Keratinocyte (primary cell): ENCODE measurements at places on chromosomes 16 and 17. TPM values are rescaled to one million over a fixed set of nuclear protein-coding genes. Genes with fewer than 3 reads are reported as not detected.

The TVP23A gene
- polyA plus RNA-seq = not detected in 3 replicates

The MT1A gene
- polyA plus RNA-seq = not detected in 3 replicates

DNA sequence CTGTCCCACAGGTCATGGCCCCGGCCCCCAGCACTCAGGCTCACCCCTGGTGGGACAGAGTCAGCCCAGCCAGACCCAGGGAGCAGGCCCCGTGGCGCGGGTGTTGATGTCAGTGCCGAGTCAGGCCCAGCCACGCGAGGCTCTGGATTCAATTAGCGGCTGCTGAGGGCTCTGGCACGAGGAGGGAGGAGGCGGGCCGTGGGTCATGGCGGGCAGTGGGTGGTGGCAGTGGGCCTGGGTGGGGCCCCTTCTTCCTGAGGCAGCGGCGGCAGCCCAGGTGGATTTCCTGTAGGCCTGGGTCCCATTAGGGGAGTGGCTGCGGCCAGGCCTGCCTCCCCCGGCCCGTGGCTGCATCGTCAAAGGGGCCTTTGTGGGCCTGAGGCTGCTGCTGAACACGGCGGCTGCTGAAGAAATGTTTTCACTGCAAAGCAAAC is 12.9 kb downstream of the VASN start:
- DNase-seq = no peak

DNA sequence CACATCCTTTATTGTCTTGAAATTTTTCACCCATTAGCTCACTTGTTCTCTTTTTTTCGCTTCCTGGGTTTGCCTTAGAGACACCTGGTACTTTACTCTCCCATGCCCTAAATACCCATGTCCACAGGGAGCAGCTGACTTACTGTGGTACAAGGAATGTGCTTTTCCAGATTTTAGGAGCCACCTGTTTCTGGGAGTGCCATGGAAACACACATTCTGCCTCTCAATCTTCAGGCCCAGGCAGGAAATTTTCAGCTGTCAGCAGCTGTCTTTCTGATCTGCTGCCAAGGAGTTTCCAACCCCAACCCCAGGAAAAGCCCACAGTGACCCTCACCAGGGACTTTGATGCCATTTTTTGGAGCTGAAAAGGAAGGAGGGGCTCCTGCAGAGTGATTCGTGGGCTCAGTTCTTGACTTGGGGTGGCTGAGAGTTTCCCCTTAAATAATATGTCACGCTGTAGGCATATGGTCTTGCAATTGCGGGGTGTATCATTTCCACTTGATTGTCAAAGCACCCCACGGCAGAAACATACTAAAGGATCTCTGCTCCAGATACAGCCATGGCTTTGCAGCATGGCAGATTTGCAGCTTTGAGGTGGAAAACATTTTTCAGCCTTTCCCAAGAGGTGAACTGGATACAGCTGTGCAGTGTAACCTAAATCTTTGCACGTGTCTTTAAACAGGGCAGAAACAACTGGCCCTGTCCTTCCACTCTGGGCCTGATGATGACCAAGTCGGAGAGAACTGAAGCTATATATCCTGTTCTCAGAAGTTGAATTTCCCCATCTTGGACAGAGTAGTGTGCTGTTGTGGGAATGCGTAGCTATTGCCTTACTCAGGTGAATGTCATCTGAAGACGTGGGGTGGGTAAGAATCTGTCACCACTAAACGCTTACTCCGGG is 19.2 kb downstream of the RBFOX1 start:
- no peak for DNase-seq

DNA sequence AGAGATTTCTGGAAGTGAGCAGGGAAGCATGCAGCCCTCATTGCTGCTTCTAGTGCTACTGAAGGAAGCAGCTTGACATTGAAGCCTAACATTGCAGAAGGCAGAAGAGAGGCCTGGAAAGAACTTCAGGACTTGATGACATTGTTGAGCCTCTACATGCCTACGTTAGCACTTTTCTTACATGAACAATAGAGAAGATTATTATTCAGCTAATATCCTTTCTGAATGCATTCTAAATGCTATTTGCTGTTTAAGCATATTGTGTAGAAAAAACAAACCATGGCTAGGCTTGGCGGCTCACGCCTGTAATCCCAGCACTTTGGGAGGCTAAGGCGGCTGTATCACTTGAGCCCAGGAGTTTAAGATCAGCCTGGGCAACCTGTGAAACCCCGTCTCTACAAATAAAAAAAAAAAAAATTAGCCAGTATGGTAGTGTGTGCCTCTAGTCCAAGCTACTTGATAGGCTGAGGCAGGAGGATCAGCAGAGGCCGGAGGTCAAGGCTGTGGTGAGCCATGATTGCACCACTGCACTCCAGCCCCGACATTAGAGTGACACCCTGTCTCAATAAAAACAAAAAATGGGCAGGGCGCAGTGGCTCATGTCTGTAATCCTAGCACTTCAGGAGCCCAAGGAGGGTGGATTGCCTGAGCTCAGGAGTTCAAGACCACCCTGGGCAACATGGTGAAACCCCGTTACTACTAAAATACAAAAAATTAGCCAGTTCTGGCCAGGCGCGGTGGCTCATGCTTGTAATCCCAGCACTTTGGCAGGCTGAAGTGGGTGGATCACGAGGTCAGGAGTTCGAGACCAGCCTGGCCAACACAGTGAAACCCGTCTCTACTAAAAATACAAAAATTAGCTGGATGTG is 2.2 kb upstream of the AURKB start:
- DNase-seq = no peak

- DNase-seq = no peak
Measured at GRCh38 chr16:72284042-72284789, 112.3 kb upstream of the PMFBP1 start.

- no peak for DNase-seq
Measured at GRCh38 chr17:17525956-17526355, 29.8 kb upstream of the RASD1 start.

DNA sequence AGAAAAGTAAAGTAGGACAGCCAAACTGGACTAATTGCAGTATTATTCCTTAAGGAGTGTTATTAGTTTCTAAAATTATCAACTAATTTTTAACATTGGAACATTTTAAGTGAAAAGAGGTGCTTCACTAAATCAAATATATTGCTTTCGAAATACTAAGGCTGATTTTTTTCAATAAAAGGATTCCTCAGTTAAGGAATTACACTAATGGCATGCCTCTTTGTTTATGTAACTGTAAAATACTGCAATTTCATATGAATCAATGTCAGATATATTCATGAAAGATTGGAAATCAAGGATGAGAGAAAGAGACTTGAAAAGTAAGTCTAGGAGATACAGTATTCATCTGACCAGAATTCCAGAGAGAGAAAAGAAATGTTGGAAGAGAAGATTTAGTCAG is 129.8 kb downstream of the TANC2 start:
- DNase-seq = no peak

- DNase-seq = no peak
Measured at GRCh38 chr17:81002409-81003361, 11.0 kb downstream of the CHMP6 start.

- DNase-seq = no peak
Measured at GRCh38 chr16:80687606-80688005, 116.8 kb downstream of the CDYL2 start.
